AG08395 (cell line): ENCODE measurements at places on chromosomes 5 and 9.
A peak's percentile ranks its signal among the peaks of the same experiment; 100 is the strongest.

DNA sequence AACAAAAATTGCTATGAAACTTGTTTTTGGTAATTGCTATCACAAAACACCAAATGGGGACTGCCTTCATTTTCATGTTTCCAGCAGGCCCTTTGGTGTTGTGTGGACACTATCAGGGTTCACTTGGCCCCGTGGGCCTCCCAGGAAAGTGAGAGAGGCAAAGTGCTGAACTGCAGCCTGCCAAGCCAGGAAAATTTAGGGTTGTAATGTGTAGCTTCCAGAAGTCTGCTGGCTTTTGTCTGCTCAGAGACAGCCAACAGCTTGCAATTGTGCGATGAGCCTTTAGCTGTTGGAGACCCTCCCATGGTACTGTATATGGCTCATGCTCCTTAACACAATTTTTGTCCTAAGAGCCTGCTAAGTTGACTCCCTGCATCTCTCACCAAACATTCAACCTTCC, 105.7 kb upstream of the EQTN start:
- DNase-seq: no peak

GRCh38 chr5:137254119-137255090, 244.7 kb downstream of the SPOCK1 start:
- DNase-seq: peak; percentile 39

- DNase-seq: no peak
Measured at GRCh38 chr9:77018969-77019235, 553 bp upstream of the FOXB2 start.

GRCh38 chr5:36242534-36243485, 1.1 kb upstream of the NADK2 start:
- no peak for DNase-seq

GRCh38 chr9:104700306-104700705, 6.0 kb downstream of the OR13D1 start:
- no peak for DNase-seq

DNA sequence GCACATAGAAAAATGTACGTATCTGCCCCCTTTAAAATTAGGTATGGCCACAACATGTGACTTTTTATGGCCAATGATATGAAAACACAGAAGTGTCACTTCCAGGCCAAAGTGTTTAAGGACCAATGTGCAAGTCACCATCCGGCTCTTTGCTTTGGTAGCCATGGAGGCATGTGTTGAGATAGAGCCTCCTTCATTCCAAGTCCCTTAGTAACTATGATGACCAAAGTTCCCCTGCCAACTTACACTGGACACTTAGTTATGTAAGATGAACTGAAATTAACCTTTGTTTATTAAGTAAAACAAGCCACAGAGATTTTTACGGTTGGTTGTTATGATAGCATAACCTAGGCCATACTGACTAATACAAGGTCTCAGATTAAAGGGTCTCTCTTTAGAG, 51.0 kb downstream of the FBN2 start:
- no peak for DNase-seq

DNA sequence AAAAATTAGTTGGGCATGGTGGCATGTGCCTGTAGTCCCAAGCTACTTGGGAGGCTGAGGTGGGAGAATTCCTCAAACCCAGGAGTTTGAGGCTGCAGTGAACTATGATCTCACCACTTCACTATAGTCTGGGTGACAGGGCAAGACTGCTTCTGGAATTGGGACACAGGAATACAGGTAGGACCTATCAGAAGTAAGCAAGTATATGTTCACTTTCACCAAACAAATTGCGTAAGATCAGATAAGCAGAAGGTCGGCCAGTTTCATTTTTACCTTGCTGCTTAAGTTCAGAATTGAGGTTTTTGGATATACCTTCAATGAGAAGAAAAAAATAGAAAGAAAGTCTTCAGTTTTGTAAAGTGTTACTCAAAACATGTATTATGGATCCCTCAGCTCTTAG, 171.7 kb downstream of the MAT2B start:
- no peak for DNase-seq

DNA sequence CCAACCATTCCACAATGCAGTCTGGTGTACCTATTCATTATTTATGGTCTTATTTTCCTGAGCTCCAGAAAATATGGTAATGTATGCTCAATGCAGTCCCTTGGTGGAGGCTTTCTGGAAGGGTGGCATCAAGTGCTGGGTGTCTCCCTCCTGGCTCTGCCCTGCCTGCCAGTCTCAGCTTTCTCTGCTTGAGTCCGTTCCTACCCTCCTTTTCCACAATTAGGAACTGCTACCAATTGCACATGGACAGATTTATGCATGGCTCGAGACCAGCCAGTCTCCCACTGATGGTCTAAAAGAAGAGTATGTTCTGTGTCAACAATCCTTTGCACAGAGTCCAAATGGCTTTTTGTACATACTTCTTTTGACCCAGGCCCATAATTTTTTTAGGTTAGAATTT, 189.8 kb downstream of the TLE1 start:
- DNase-seq: no peak

- no peak for DNase-seq
Measured at GRCh38 chr9:126724226-126724625, 80.6 kb upstream of the ZBTB43 start.

- DNase-seq: no peak
Measured at GRCh38 chr9:135582966-135583687, 21.6 kb downstream of the PAEP start.

- DNase-seq: no peak
Measured at GRCh38 chr5:160260006-160260775, 30.9 kb downstream of the FABP6 start.

GRCh38 chr9:109039539-109039938, 26.2 kb upstream of the CTNNAL1 start:
- no peak for DNase-seq

- no peak for DNase-seq
Measured at GRCh38 chr5:131488463-131488862, 146.6 kb downstream of the RAPGEF6 start.

DNA sequence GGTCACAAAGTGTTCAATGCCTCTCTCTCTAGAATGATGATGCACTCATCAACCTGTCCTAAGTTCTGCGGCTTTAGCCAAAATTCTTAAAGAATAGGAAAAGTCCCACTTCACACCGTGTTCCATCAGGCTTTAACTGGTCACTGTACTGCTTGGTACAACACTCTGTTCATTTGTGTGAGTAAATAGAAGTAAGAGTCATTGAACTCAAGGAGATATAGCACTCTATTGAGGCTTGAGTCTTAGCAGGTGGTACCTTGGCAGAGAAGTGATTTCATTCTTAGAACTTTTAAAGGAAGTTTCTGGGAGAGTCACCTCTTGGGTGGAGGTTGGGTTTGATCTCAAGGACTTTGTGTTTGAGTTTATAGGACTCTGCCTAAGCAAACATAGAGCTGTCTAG, 92.6 kb downstream of the TENT4A start:
- no peak for DNase-seq

- DNase-seq: peak; percentile 52
Measured at GRCh38 chr5:67493676-67494075, 297.1 kb upstream of the CD180 start.

DNA sequence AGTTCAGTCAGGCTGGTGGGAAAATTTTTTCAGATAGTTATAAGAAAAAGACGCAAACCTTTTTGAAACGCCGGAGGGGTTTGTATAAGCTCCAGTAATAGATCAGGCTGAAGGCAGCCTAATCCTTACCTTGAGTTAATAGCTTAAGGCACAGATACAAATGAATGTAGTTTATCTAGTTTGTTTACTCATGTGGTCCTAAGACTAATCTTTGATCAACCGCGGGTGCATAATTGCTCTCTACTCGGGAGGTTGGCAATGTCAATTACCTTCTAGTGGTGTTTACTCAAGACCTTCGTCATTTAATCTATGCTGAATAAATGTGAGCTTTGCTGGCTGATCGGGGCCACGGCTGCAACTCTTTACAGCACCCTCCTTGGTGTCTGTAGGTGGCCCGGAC, 665 bp upstream of the INSL4 start:
- DNase-seq: no peak

- peak; percentile 96 for DNase-seq
Measured at GRCh38 chr9:130680836-130681768, 12.5 kb upstream of the EXOSC2 start.

DNA sequence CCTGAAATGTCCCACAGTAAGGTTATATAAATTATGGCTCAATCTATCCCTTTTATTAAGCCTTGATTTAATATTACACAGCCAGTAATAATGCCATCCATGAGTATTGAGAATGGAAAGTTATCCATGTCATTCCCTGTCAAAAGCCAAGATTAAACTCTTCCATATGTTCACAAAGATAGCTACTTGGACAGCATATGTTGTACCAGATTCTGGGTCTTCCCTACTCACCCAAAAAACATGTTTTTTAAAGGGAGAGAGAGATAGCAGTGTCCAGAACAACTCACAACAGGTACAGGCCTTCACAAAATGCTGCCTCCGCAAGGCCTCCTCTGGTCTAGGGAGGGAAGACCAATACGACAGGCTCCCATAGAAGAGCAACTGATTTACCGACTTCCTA, 15.4 kb downstream of the CDK5RAP2 start:
- DNase-seq: no peak

DNA sequence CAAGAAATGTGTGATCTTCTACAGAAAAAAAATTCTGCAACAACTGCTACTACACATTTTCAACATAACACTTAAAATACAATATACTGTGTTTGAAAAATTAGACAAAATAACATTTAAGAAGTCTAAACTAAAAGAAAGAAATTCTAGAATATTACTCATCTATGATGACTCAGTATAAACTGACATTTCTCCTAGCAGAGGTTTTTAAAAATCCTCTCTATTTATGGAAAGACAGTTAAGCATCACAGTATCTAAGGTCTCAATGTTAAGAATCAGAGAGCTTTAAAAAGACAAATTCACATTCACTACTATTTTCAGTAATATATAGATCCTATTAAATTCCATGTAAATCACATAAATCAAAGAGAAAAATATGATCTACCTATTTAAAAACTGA, 61.3 kb downstream of the NR2F1-AS1 start:
- peak; percentile 6 for DNase-seq

DNA sequence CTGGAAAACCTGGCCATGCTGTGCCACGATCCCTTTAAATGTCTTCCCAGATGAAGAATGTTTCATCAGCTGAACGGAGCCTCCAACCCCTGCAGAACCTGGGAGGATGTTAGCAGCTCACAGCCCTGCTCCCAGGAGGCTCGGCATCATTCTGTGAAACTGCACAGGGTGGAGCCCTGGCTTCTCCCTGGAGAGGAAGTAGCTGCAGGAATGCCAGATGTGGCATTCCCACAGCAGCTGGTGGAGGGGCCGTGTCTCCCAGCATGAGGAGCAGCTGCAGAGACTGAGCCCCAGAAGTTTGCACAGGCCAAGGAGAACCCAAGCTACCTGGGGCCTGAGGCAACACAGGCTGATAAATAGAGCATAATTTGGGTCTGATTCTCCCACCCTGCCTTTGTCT, 165.8 kb upstream of the MAP3K1 start:
- DNase-seq: peak; percentile 72

- no peak for DNase-seq
Measured at GRCh38 chr5:31291323-31291854, 97.9 kb downstream of the CDH6 start.

- DNase-seq: no peak
Measured at GRCh38 chr9:130236436-130236985, 29.0 kb upstream of the HMCN2 start.

DNA sequence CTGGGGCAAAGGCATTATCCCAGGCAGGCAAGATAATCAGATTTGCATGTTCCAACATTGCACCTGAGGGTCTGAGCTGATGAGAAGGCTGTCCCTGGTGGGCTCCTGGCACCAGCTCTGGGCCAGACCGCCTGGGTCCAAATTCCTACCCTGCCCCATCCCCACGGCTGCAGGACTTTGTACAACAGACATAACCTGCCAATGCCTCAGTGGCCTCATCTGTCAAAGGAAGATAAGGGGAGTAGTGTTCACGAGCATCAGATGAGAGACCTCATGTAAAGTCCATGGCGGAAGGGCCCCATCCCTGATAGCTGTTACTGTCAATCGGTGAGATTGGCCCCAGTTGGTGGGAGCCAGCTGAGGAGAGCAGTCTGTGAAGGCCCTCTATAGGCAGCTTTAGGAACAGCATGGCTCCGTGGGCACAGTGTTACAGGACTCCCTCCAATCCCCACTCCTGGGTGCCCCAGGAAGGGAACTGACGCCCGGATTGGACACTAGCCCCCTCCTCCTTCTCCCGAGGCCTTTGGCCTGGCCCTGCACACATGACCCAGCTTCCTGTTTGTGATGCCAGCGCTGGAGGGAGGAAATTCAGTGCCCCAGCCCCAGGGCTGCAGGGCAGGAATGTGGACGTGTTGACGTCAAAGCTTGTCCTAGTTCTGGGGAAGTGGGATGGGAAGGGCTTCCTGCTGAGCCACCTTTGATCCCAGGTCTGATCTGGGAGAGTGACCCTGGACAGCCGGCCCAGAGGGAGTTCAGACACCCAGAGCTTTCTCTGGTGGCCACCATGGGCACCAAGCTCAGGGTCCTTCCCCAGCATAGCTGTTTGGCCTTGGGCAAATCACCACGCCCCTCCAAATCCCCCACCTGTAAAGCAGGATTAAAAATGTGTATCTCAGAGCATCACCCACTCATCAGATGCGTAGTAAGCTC, 56.2 kb downstream of the DUSP1 start:
- DNase-seq: peak; percentile 72

DNA sequence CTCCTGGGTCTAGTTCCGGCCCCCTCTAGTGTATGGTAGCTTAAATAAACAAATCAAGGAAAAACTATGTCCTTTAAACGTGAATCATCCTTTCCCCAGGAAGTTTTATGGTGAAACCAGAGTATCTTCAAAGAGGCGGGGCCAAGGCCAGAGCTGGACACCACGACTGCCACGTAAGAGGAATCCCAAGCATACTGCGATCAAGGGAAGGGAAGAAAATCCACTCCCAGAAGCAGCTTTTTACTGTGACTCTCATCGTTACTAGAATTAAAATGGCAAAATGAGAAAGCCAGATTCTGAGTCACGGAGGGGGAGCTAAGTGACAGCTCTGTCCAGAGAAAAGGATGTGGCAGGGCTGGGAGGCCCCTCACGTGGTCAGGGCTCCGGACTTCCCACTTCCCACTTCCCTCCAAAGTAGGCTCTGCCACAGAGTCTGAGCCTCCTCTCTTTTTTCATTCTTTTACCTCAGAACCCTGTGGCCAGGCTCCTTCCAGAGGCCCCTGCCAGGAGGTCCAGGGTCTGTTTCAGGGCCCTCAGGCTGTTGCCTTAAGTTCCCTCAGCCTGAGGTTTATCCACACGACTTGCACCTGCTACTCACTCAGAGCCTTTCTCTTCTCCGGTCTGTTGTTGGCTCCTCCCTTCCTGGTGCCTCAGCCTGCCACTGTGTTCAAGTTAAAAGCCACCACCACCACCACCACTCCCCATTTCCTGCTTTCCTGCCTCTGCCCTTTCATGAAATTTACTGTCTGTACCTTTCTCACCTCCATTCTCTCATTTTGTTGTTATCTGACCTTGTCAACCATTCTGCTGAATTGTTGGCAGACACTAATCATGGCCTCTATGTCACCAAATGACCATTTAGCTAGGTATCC, 1.4 kb upstream of the GLRX start:
- peak; percentile 89 for DNase-seq
